ENCODE measurements at places on chromosomes 13 and 19.

- no peak for DNase-seq
Observed at GRCh38 chr13:74625541-74625940, 491.3 kb upstream of the KLF12 start.

DNA sequence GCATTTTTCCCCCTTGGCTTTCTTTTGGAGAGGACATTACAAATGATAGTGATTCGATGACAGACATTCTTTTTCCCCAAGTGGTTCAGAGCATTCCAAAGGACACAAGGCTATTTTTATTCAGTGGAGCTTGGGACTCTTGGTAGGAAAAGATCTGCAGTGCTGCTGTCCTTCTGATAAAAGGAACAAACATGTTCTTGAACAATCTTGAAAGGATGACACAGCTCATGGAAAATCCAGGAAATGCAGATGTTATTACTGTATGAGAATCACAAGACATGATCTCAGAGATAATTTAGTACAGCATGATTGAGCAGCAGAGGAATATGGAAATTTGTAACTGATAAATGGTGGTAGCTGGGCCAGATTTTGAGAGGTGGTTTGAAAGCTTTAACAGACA is 96.2 kb upstream of the RFC3 start:
- DNase-seq, result no peak

DNA sequence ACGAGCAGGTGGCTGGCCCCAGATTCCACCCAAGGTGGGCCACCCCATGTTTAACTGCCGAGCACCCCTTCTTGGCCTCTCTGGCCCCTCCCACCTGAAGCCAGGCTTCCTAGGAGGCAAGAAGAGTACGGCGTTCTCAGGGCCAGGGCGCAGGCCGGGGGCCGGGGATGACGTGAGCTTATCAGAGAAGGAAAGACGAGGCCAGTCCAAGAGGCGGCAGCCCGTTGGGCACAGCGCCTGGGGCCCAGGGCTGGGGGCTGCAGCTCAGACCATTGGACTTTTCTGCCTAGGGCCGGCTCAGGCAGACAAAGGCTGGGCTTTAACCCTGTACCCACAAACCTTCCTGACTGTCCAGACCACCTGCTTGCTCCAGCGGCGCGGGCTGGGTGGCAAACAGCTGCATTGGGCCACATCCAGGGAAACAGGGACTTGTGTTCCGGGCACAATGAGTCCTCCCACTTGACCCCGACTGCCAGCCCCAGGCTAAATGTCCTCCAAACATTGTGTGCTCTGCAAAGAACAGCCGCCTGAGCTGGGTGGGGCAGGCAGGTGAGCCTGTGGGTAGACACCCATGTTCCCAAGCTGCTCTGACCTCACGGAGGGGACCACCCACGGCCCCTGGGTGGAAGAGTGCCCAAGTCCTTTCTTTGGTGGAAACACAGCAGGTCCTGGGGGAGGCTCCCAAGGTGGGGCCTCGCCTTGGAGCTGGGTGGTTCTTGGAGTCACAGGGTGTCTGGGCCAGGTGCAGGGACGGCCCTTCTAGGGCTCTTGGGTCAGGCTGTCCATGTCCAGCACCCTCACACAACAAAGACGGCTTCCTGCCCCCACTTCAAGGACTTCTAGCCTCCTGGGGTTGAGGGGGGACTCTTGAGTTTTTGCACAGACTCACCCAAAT is 21.9 kb downstream of the COMP start:
- DNase-seq, result no peak

DNA sequence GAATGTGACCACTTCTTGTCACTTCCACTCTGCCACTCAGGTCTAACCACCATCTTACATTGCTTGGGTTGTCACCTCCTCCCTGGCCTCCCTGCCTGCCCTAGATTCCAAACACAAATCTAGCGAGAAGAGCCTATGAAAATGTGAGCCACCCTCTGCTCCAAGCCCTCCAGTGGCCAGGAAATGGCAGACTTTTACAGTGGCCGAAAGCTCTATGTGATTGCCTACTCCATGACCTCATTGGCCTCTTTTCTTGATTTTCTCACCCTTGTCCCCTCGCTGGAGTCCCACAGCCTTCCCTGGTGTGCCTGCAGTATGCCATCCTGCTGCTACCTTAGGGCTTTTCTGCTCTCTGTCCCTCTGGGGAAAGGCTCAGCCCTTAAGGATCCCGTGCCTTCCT is 84.2 kb downstream of the LRCH1 start:
- DNase-seq, result no peak

- DNase-seq, result no peak
Observed at GRCh38 chr13:102277286-102277685, 124.6 kb downstream of the FGF14 start.

DNA sequence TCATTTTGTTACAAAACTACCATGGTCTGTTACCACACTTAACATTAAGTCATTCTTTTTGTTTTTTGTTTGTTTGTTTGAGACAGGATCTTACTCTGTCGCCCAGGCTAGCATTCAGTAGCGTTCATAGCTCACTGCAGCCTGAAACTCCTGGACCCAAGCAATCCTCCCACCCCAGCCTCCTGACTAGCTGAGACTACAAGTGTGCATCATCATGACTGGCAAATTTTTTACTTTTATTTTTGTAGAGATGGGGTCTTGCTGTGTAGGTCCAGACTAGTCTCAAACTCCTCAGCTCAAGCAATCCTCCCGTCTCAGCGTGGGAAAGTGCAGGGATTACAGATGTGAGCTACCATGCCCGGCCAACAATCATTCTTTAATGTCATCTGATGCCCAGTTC is 3.3 kb downstream of the ALDH16A1 start:
- no peak for DNase-seq

DNA sequence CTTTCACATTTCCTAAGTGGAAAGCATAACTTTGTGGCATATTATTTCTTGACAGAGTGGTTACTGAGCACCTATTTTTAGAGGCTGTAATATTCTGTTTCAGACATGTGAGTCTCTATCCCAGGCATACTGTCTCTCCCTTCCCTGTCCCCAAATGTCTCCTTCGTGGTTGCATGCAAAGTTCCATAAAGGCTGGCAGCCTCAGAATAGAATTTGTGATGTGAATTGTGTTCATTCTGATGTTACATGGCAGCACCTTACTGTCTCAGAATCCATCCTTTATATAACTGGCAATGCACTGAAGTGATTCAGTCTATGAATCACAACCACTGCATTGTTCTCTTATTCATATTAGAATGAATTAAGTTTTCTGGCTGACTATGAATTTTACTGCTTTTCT is 89.0 kb upstream of the SLC7A1 start:
- no peak for DNase-seq

- DNase-seq, result peak; percentile 67
Observed at GRCh38 chr13:114151565-114152284, 19.3 kb upstream of the RASA3 start.

DNA sequence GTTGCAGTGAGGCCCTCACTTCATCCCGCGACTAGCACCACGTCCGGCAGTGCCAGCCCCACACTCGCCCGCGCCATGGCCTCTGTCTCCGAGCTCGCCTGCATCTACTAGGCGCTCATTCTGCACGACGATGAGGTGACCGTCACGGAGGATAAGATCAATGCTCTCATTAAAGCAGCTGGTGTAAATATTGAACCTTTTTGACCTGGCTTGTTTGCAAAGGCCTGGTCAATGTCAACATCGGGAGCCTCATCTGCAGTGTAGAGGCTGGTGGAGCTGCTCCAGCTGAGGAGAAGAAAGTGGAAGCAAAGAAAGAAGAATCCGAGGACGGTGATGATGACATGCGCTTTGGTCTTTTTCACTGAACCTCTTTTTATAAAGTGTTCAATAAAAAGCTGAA is 48.6 kb downstream of the NLRP12 start:
- no peak for DNase-seq

GRCh38 chr13:25978961-25979360 is 72.9 kb downstream of the SHISA2 start:
- DNase-seq, result no peak

- no peak for DNase-seq
Observed at GRCh38 chr13:99323488-99323887, 16.3 kb upstream of the GPR183 start.

- peak; percentile 23 for DNase-seq
Observed at GRCh38 chr19:38317104-38317612, 1.4 kb upstream of the YIF1B start.
